T-helper 9 cell (primary cell): ENCODE measurements at places on chromosomes 1 and 21.

GRCh38 chr1:57989877-57990276, 556.6 kb downstream of the OMA1 start:
- no peak for DNase-seq

DNA sequence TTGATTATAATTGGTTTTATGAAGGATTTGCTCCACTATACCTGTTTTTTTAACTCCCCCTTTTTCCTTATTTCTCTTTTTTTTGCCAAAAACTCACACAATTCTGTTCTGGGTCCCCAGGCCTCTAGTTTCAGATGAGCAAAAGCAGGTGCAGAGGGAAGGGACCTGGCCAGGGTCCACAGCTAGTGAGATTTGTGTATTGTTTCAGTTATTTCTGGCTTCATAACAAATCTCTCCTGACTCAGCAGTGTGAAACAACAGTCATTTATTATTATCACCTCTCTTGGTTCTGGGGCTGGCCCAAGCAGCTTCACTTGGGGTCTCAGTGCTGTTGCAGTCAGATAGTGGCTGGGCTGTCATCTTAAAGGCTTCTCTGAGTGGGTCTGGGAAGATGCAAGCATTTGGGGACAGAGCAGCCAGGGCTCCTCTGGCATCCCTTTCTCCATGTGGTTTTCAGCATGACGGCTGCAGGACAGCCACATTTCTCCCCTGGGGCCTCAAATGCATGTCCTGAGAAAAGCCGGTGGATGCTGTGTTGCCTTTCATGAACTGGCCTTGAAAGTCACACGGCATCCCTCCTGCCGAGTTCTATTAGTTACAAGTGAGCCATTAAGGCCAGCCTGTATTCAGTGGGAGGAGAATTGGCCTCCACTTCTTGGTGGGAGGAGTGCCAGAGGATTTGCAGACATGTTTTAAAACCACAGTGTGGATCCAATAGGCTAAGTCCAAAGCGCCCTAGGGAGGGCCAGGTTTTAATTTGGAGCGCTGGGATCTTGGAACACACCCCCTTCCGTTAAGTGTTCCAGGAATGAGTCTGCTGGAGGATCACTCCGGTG, 137.1 kb downstream of the CAMTA1 start:
- DNase-seq = no peak

- no peak for DNase-seq
These were observed 30.3 kb upstream of the MUTYH start for GRCh38 chr1:45370575-45370974.

- no peak for DNase-seq
These were observed 842.4 kb upstream of the TMPRSS15 start for GRCh38 chr21:19246018-19246417.

- no peak for DNase-seq
These were observed 37.4 kb upstream of the ZBTB40 start for GRCh38 chr1:22414244-22414751.

DNA sequence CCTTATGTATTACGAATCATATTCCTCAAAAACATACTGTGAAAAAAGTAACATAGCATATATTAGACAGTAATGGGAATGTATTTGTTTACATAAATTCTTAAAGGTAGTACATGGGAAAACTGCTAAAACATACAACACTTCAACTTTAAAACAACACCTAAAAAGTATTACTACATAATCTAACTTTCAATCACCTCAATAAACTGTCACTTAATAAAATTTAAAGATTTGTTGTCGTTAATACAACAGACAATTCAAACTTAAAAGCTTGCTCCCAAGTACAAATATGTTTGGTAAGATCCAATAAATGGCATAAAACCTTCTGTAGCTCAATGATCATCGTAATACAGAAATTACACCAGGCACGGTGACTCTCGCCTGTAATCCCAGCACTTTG, 3.7 kb downstream of the ARID4B start:
- no peak for DNase-seq

DNA sequence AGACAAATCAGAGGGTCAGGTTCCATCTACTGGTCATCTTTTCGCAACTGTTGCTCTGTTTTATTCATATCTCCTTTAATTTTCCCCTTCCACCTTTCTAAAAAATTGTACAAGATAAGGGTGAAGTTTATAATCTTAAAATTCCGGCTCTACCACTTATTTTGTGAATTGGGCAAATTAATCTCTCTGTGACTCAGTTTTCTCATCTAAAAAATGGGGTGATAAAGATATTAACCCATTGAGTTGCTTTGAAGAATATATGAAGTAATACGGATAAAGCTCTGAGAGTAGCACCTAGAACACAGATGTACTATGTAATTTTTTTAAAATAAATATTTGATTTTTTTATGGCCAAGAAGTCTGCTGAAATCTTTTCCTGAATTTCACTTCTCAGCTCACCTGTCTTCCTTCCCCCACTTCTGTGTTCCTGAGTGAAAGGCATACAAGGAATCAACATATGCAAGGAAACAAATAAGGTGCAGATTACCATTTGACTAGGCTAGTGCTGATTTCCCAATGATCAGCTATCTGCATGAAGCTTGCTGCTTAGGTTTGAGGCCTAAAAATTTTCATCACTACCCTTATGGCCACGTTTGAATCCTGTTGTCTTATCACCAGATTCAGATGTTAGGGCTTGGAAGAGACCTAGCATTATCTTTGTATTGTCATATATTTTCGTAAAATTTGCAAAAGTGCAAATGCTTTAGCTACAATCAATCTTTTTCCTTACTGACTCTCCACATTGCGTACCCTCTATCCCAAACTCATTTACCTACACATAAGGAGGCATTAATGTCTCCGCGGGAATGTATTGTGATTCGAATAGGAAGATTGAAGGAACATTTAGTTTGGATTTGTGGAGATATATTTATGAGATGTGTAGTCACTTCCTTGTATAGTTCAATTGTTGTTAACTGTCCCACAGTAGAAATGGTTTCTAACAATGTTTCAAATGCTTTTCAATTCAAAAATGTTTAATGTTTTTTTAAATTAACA, 718.3 kb upstream of the PTBP2 start:
- DNase-seq = no peak

GRCh38 chr1:112239683-112240330, 156.2 kb upstream of the CTTNBP2NL start:
- DNase-seq = no peak

GRCh38 chr1:31029026-31029425, 36.5 kb downstream of the PUM1 start:
- no peak for DNase-seq

DNA sequence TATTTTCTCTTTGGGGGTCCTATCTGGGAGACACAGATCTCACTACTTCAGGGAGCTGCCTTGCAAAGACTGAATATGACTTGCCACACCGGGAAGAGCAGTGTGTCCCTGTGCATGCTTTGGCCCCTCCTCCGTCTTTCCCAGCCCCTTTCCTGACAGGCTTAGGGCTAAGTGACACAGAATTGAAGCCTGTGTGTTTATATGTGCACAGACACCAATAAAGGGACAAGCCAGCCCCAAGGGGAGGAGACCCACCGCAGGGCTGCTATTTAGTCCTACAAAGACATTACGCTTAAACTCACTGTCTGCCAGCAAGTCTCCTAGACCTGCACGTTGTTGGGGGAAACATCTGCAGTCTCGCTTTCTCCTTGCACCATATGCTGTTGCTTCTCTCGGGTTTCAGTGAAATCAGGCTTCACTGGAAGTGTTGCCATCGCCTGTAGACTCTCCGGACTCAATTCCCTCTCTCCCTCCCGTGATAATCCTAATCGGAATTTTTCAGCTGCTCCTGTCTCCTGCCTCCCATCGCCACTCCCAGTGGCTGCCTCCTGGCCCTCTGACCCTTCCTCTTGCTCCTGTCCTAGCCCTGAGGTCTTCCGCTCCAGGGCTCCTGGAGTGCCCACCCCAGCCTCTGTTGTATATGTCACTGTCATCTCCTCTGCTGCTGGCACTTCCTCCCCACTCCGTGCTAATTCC, 58.5 kb upstream of the LRRC53 start:
- no peak for DNase-seq

GRCh38 chr1:34870395-34870794, 10.8 kb upstream of the SMIM12 start:
- no peak for DNase-seq

DNA sequence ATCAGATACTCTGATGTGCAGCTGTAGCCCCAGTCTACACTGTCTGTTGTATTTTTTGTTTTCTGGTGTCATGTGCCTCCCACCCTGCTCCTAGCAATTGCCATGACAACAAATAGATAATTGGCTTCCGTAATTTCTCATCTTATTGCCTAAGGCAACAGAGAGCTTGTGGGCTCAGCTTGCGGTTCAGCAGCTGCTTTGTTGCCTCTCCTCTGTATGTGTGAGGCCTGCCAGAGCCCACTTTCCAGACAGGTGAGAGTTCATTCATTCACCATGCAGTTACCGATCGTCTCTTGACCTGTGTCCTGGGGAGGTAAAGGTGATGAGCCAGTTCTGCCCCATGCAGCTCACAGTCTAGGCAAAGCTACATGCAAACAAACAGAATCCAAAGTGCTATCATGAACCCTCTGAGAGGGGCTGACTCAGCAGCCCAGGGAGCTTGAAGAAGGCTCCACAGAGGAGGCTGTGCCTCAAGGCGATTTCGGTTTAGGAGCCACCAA, 11.9 kb downstream of the LGALS8 start:
- no peak for DNase-seq

GRCh38 chr1:78275456-78275855, 215.3 kb upstream of the PTGFR start:
- no peak for DNase-seq
